Small intestine (tissue), 16 donors: ENCODE measurements at places on chromosomes 7 and 10.
A peak's percentile ranks its signal among the peaks of the same experiment; 100 is the strongest.

GRCh38 chr7:22821702-22822485, 755 bp downstream of the TOMM7 start:
- H3K27me3 ChIP-seq: no peaks in the 10 kb centered on the region
- H3K36me3 ChIP-seq: no peaks in the 10 kb centered on the region
- peak overlapping the region; percentile 94 for H3K4me3 ChIP-seq
- H3K27ac ChIP-seq: peak overlapping the region; percentile 84

DNA sequence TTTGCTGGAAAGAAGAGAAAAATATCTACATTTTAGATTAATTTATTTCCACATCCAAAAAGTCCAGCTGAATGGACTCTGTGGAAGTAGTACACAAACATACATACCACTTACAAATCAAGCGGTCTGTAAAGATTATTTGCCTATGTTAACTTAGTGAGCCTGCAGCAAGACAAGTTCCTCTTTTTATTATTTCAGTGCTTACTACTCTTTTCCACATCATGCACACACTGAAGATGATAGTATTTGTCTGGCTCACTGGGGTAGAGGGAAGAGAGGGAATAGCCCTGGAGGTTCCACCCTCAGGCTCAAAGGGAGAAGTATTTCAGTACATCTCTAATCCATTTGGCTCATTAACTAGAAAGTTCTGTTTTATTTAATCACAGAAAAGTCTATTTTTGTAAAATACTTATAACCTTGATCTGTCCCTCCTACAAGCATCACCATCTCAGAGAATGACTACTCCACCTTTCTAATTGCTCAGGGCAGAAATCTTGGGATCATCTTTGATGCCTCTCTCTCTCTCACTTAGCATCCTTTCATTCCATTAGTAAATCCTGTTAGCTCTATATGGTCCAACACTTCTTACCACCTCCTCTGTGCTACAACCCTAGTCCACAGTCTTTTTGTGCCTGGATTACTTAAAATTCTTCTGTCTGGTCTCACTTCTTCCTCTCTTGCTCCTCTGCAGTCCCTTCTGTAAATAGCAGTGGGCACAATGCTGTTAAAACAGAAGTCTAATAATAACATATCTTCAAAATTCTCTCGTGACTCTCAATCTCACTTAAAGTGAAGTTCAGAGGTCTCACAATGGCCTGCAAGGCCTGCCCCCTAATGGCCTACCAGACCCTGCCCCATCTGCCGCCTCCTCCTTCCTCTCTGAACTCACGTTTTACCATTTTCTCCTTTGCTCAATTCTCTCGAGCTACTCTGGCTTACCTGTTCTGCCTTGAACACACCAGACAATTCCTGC, 64.3 kb upstream of the CCDC6 start:
- H3K27ac ChIP-seq: no peak overlapping the region
- no peaks in the 10 kb centered on the region for H3K27me3 ChIP-seq
- DNase-seq: no peak
- no peaks in the 10 kb centered on the region for H3K36me3 ChIP-seq
- H3K4me1 ChIP-seq: no peaks in the 10 kb centered on the region
- H3K4me3 ChIP-seq: no peak overlapping the region

DNA sequence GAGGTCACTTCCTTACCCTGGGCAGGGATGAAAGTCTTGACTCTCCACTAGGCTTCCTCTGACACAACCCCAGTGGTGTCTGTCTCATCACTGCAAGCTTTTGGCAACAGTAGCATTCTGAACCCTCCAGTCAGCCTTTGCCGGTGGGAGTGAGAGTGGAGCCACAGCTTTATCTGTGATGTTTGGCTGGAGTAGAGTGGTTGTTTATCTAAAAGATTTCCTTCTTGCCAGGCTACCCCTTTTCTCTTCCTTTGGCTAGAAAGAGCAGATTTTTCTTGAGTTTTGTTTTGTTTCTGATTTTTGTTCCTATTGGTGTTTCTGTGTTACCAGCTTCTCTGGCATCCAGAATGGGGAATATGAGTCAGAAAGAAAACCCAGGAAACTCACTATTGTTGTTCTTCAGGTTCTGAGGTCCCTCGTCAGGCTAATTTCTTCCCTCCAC, 98.9 kb upstream of the KIF5B start:
- no peaks in the 10 kb centered on the region for H3K4me1 ChIP-seq
- H3K27ac ChIP-seq: no peak overlapping the region
- no peak for DNase-seq

- no peak for DNase-seq
- H3K4me1 ChIP-seq: no peaks in the 10 kb centered on the region
- H3K36me3 ChIP-seq: no peaks in the 10 kb centered on the region
- no peaks in the 10 kb centered on the region for H3K27me3 ChIP-seq
- H3K4me3 ChIP-seq: no peak overlapping the region
Measured at GRCh38 chr10:79552143-79552542, 8.1 kb downstream of the SFTPA2 start.

GRCh38 chr7:51369746-51370145, 53.1 kb upstream of the COBL start:
- H3K36me3 ChIP-seq: no peaks in the 10 kb centered on the region
- no peak overlapping the region for H3K4me3 ChIP-seq
- H3K4me1 ChIP-seq: no peaks in the 10 kb centered on the region
- DNase-seq: peak; percentile 41
- no peaks in the 10 kb centered on the region for H3K27me3 ChIP-seq

DNA sequence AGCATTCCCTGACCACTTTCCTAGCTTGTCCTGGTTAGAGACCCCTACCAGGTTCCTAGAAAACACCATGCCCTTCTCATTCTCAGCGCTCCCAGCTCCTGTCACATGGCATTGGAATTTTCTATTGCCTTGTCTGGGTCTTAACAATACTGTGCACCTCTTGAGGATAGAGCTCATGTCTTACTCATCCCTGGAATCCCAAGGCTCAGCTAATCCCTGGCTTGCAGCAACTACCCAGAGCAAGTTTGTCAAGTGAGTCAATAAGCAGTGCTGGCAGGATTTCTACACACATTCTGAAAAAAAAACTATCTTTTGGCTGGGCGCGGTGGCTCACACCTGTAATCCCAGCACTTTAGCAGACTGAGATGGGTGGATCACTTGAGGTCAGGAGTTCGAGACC, 11.7 kb upstream of the PRDX3 start:
- no peak overlapping the region for H3K4me3 ChIP-seq
- H3K4me1 ChIP-seq: no peaks in the 10 kb centered on the region
- no peaks in the 10 kb centered on the region for H3K27me3 ChIP-seq
- no peaks in the 10 kb centered on the region for H3K36me3 ChIP-seq

DNA sequence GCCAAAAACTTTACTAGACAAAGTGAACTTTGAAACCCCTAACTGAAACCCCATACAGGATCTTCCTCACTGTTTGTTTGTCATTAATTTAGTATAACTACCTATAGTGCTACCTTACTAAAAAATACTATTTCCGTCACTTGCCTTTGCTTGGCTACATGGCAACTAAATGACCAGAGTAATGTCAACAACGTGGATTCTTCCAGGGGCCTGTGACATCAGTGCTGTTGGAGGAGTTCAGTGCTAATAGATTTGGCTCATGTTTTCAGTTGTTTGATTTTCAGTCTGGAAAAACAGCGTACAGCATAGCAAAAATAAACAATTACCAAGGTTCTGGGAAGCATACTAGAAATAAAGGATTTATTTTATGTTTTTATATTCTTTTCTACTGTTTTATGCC, 3.0 kb upstream of the ASB15 start:
- H3K36me3 ChIP-seq: no peaks in the 10 kb centered on the region
- H3K4me3 ChIP-seq: no peak overlapping the region
- no peaks in the 10 kb centered on the region for H3K4me1 ChIP-seq
- H3K27me3 ChIP-seq: no peaks in the 10 kb centered on the region

DNA sequence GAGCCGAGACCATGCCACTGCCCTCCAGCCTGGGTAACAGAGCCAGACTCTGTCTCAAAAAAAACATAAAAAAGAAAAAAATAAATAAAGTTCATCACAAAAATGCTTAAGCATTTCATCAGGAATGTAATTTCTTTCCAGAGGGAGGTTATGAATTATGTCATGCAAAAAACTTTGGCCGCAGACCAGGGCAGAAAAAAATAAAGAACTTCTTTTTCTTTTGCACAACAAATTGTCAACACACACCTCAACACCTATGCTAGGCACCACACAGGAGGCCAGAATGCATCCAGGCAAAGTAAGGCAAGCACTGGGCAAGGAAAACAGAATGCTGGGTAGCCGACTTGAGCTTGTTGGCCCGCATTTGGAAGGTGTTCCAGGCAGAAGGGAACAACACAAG, 3.9 kb downstream of the C10orf62 start:
- DNase-seq: no peak
- no peaks in the 10 kb centered on the region for H3K27me3 ChIP-seq
- peaks cover 14% of the 10 kb centered on the region for H3K4me1 ChIP-seq
- H3K27ac ChIP-seq: no peak overlapping the region

DNA sequence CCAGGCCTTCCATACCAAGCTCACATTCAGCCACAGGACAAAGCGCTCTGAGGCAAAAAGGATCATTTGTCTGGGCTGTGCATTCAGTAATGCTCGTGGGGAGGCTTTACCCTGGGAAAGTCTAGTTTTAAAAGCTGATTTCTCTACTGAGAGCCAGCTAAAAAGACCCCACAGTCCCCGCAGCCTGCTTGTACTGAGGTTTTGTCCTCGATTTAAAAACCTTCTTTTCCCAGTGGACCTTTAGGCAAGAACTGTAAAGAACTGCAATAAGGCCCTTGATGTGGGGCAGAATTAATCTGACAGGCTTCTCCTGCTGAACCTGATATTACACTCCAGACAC, 180.3 kb downstream of the USP6NL start:
- no peaks in the 10 kb centered on the region for H3K27me3 ChIP-seq
- H3K27ac ChIP-seq: no peak overlapping the region
- H3K36me3 ChIP-seq: no peaks in the 10 kb centered on the region
- no peak overlapping the region for H3K4me3 ChIP-seq

GRCh38 chr7:150986099-150986512, 4.7 kb upstream of the NOS3 start:
- DNase-seq: peak; percentile 70
- H3K27ac ChIP-seq: no peak overlapping the region
- no peak overlapping the region for H3K4me3 ChIP-seq
- no peaks in the 10 kb centered on the region for H3K4me1 ChIP-seq

GRCh38 chr10:49351669-49352068, 44.2 kb downstream of the DRGX start:
- H3K4me3 ChIP-seq: no peak overlapping the region
- peaks cover 2% of the 10 kb centered on the region for H3K27me3 ChIP-seq
- no peaks in the 10 kb centered on the region for H3K4me1 ChIP-seq

DNA sequence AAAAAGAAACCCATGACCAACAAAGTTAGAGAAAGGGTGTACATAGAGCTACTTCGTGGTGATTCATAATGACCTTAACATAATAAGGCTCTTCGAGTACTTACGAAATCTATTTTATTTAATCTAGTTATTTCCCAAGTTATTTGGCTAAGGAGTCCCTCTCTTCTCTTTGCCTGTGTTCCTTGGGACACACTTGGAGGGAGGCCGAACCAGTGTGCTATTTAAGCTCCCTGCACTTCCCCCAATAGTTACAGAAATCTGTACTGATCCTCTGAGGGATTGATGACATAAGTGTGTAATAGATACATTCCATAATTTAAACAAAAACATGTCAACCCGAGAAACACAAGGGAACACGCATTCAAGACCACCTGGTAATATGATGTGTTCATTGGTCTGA, 351.1 kb downstream of the GATA3 start:
- H3K36me3 ChIP-seq: no peaks in the 10 kb centered on the region
- no peaks in the 10 kb centered on the region for H3K27me3 ChIP-seq
- H3K4me1 ChIP-seq: no peaks in the 10 kb centered on the region
- no peak for DNase-seq

- no peaks in the 10 kb centered on the region for H3K4me1 ChIP-seq
- no peaks in the 10 kb centered on the region for H3K27me3 ChIP-seq
- no peak overlapping the region for H3K27ac ChIP-seq
Measured at GRCh38 chr10:55233505-55233904, 432.5 kb upstream of the PCDH15 start.

GRCh38 chr10:117441361-117441760, 66.1 kb upstream of the PDZD8 start:
- H3K4me1 ChIP-seq: no peaks in the 10 kb centered on the region
- H3K4me3 ChIP-seq: no peak overlapping the region
- DNase-seq: no peak
- no peaks in the 10 kb centered on the region for H3K36me3 ChIP-seq
- no peak overlapping the region for H3K27ac ChIP-seq

- H3K27me3 ChIP-seq: no peaks in the 10 kb centered on the region
- no peaks in the 10 kb centered on the region for H3K36me3 ChIP-seq
- no peak overlapping the region for H3K27ac ChIP-seq
- no peak overlapping the region for H3K4me3 ChIP-seq
Measured at GRCh38 chr10:14758994-14759664, 15.6 kb downstream of the FAM107B start.

DNA sequence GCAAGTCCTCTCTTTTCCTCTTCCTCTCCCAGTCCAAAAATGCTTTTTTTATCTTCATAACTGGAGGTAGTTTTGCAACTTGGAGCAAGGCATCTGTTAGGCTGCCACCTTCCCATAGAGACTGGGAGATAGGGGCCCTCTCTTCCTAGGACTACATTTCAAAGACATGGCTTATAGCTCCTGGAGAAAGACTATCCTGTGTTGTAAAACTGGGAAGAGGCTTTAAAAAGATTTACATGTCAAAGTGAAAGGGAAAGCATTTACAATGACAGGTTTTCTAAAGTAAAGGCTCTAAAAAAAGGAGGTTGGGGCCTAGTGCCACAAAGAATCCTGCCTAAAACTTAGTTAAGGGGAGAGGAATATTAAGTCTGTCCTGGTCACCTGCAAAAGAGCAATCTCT, 82.2 kb upstream of the SEMA3E start:
- H3K27me3 ChIP-seq: no peaks in the 10 kb centered on the region
- no peaks in the 10 kb centered on the region for H3K36me3 ChIP-seq
- no peaks in the 10 kb centered on the region for H3K4me1 ChIP-seq
- H3K27ac ChIP-seq: no peak overlapping the region
- no peak overlapping the region for H3K4me3 ChIP-seq

DNA sequence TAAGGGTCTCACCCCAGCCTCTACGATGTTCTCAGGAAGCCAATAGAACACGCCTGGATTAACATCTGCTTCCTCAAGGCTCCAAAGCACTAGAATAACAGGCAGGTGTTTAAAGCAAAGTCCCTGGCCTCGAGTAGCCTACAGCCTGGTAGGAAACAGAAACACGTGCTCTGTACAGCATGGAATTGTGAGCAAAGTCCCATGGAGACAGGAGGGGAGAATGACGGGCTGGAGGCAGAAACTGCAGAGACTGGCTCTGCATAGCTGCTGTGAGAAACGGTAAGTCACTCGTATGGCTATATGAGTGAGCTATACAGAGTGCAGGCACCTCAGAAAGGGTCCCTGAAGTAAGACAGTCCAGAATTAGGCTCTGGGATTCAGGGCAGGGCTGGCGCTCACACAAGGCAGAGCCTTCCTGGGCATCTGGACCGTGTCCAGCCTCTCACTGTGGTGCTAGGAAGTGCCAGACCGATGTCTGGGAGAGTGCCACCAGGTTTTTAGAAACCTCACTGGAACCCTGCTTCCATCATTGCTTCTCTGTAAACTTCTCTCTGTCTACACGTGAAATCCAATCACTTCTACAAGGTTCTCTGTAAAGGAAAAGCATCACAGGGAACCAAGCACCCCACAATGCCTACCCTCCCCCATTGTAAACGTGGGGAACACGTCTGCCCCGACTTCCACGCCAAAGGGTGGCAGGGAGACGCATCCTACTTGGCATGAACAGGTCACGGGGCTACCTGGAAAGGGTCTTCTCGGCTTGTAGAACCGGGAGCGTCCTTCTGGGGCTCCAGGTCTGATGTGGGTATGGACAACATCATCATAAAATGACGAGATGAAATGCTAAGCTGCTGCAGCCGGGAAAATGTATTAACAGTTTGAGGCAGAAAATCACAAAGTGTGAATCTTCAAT, 38.8 kb upstream of the SHH start:
- no peak overlapping the region for H3K4me3 ChIP-seq
- H3K27me3 ChIP-seq: no peaks in the 10 kb centered on the region
- H3K4me1 ChIP-seq: no peaks in the 10 kb centered on the region
- H3K27ac ChIP-seq: no peak overlapping the region
- no peaks in the 10 kb centered on the region for H3K36me3 ChIP-seq
- DNase-seq: peak; percentile 42
